Right ventricle myocardium superior (tissue), 1 donor: ENCODE measurements at places on chromosomes 13 and 19. TPM values are rescaled to one million over a fixed set of nuclear protein-coding genes. Genes with fewer than 3 reads are reported as not detected.

DNA sequence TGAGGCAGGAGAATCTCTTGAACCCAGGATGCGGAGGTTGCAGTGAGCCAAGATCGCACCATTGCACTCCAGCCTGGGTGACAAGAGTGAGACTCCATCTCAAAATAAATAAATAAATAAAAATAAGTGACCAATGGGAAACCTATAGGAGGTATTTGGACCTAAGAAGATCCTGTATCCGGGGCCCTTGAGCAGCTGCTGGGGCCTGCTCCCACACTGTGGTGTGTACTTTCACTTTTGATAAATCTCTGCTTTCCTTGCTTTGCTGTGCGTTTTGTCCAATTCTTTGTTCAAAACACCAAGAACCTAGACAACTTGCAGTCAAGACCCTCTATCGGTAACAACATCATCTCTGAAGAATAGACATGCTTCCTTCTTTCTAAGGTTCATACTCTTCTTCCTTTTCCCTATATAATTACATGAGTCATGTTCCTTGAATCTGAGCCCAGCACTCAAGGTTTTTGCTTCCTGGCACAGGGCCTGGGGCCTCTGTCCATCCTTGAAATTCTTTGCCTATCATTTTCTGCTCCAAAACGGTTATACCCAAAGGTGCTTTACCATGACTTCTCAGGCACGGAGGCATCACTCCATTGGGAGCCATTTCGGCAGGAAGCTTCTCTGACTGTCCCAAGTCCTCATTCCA is 14.2 kb upstream of the PNMA8C start:
- no peak for DNase-seq

DNA sequence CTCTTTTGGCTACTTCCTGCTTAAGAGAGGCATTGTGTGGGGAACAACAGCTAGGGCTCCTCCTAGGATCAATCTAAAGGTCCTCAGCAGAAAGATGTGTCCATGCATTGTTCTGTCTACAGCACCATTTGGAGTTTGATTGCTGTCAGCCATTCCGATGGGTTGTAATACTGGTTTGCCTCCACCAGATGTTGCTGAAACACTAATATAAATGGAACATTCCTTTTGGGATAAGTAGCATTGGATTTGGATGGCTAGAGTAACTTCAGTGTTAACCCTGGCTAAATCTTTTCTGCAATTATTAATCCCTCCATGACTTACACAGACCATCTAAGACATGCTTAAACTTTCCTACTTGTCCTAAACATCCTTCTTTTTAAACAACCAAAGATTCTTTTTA is 104.2 kb downstream of the TDRD3 start:
- DNase-seq = no peak

DNA sequence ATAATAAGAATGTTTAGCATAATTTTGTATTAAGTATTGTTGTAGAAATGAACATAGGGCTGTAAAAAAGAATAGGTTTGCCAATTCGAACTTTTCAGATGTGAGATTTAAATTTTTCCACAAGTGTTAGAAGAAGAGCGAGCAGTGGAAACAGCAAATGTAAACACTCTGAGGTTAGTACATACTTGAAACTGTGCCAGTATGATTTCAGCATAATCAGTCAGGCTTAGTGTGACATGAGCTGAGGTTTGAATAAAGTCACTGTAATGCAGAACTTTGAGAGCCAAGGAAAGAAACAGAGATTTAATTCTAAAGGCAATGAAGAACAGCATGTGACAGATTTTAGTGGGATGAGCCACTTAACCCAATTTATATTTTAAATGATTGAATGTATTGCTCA is 2166.4 kb downstream of the PCDH9 start:
- no peak for DNase-seq

Gene MBD3L2
- not detected for total RNA-seq

- DNase-seq = no peak
Observed at GRCh38 chr19:29400917-29401711, 124.7 kb upstream of the VSTM2B start.

DNA sequence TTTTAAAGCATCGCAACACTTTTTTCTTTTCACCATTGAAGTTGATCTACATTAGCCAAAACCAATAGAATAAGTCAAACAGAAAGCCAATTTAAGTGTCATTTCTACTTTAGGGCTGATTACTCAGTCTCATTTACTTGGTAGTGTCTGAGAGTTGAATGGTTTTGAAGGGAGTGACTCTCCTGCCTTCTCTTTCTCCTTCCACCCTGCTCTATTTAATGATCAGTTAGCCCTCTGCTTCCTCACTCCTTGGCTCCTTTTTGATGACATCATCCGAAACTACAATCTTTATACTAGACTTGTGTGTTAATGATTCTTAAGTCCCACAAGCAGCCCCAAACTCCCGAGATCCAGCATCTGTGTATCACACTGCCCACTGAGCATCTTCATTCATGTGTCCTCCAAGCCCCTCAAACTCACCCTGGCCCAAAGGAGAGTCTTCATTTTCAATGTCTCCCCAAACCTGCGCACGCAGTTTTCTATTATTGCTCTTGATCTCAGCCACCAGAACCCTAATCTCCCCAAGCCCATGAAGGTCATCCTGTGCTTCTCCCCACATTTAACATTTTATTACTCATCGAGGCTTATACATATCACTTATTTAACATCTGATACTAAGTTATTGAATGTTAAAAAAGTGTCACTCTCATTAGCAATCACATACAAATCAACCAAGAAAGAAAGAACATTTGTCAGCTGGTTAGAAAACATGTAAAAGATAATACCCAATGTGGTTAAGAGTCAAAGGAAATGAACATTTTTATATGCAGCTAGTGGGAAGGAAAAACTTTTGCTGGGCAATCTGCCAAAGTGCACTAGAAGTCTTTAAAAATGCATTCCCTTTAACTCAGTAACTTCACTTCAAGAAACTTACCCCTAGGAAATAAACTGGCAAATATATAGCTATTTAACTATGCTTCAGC is 32.2 kb upstream of the ARGLU1 start:
- DNase-seq = no peak

Gene CKM
- 6,434 TPM for total RNA-seq

DNA sequence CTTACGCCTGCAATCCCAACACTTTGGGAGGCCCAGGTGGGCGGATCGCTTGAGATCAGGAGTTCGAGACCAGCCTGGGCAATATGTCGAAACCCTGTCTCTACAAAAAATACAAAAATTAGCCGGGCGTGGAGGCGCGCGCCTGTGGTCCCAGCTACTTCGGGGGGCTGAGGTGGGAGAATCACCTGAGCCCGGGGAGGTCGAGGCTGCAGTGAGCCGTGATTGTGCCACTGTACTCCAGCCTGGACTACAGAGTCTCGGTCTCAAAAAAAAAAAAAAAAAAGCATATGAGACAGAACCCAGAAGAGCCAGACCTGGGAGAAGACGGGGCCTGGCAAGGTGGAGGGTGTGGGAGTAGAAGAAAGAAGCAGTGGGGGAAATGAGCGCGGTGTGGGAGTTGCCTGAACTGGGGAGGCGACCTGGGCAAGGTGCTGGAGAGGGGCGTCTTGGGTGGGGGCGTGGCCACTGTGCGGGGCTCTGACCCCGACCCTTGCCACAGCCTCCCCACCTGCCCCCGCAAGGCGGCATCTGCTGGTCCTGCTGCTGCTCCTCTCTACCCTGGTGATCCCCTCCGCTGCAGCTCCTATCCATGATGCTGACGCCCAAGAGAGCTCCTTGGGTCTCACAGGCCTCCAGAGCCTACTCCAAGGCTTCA is 533 bp downstream of the DKKL1 start:
- DNase-seq = peak; percentile 51

- DNase-seq = no peak
Observed at GRCh38 chr13:41299316-41300094, 11.6 kb upstream of the NAA16 start.

DNA sequence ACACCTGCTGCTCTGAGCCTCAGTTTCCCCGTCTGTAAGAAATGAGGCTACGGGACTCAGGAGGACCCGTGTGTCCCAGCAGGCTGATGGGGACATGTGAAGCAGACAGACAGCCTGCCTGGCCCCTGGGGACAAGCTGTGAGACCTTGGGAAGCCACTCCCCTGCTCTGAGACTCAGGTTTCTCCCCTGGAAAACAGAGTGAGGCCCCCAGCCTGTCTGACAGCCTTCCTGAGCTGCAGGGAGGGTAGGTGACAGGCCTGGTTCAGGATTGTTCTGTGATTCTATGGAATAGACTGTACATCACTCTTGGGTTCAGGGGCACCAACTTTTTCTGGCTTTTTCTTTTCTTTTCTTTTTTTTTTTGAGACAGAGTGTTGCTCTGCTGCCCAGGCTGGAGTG is 2.9 kb upstream of the NTF4 start:
- no peak for DNase-seq

Gene ZNF667
- total RNA-seq = 5.0 TPM

DNA sequence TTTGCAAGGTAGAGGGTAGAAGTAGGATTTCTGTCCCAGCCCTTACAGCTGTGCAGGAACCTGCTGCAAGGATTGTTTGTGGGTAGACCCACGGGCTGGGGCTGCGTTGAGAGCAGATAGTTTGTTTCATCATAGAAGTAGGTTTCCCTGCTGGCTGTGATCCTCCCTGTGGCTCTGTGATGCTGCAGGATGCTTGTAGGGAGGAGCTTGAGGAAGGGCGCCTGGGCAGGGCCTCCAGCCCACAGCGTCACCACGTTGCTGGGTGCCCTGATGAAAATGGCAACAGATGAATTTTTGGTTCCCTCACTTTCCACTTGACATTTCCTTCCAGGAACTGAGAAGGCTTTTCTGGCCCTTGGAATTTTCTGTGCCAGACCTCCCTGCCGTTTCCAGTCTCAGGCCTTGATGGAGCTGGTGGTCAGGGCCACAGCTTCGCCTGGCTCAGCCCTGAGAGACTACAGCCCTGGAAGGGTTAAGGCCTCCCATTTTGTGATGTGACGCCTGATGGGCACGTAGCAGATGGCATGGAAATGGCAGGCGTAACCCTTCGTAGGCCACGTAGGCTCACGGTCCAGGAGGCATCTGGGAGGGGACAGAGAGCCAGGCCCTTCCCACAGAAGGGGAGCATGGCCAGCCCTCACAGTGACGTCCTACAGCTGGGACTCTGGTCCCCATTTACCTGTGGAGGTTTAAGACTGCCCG is 42.2 kb downstream of the GATAD2A start:
- DNase-seq = no peak

DNA sequence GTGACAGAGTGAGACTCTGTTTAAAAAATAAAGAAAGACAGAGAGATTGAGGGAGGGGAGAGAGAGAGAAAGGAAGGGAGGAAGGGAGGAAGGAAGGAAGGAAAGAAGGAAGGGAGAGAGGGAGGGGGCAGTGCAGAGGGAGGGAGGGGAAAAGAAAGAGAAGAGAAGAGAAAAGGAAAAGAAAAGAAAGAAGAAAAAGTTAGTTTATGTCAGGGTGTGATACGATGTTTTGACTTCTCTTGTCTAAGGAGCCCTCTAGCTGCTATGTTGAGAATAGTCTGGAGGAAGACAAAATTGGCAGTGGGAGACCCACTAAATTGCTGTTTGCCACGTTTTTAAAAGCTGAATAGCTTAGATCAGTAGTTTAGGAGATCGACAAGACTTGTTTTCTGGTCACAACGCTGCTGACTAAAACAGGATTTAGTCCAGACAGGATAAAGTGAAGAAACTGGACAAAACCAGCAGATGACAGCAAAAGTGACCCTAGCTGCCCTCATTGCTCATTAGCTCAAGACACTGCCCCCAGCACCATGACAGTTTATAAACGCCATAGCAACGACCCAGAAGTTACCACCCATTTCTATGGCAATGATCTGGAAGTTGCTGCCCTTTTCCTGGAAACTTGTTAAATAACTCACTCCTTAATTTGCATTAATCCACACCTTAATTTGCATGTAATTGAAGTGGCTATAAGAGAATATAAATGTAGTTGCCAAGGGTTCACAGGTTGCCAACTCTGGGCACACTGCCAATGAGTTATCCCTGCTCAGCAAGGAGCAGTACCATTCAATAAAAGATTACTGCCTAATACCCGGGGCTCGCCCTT is 11.1 kb downstream of the TEX101 start:
- DNase-seq = no peak

DNA sequence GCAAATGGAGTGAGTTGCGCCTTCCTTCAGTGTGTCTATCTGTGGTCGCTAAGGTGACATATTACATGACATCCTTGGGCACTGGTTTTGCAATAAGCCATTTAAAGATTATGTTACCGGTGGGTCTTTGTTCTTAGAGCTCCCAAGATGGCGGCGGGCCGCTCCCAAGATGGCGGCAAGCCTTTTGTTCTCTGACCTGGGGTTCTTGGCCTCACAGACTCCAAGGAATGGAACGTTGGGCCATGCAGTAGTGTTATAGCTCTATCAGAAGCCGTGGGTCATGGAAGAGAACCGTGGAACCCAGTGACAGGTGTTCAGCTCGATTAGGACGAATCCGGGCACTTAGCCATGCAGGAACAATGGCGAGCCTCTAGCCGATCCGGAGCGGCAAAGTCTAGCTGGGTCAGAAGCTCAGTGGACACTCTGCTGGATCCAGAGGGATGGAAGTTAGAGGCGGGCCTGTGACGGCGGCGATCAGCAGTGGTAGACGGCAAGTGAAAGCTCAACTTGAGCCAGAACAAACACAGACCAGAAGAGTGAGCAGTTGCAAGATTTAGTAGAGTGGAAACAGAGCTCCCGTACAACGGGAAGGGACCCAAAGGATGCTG is 188.6 kb downstream of the TEX29 start:
- DNase-seq = no peak

DNA sequence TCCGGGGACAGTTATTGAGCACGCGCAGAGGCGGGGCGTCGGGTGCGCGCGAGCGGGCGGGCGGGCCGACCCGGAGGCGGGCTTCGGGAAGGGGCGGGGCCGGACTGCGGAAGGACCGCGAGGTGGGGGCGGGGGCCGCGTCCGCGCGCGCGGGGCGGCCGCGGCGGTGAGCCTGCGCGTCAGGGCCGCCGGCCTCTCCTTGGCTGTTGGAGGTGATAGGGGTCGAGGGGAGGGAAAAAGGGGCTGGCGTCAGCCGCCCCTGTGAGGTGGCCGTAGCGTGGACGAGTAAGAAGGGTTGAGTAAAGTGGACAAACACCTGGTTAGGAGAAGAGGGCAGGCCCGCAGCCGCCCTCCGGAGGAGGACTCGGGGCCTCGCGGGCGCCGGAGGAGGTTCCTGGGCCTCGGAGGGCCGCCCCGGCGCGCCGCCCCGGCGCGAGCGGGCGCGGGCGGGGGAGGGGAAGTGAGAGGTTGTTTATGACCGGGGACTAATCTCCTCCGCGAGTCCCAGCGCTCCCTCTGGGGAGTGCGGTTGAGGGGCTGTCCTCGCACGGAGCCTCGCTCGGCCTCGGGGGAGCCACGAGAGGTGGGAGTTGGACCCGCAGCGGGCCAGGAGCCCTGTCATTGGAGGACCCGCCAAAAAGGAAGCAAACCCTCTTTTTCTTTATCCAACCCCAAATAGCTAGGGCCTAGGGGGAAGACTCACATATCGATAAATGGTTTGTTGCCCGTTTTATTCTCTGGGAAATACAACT is 547 bp upstream of the INTS6 start:
- DNase-seq = peak; percentile 91

- no peak for DNase-seq
Observed at GRCh38 chr13:47862841-47863240, 138.2 kb downstream of the SUCLA2 start.
